ENCODE measurements at places on chromosomes 7 and 10.

GRCh38 chr10:61487506-61487905, 34.3 kb upstream of the TMEM26 start:
- DNase-seq, result no peak

DNA sequence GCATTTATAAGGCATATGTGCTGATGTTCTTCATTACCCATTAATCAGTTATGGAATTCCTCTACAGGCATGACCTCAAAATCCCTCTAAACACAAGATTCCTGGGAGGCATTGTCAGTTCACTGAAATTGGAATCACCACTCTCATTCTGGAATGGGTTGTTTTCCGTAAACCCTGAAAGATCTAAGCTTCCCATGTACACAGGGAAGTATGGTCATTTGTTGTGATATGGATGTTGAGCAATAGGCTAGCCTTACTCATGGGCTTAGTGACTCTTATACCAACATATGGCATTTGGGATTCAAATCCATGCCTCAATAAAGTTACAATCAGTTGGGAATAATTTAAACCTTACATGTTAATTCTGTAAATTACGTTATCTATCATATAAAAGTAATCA, 258.0 kb downstream of the XPNPEP1 start:
- no peak for DNase-seq

- DNase-seq, result no peak
These were observed 123.9 kb upstream of the FRMD4A start for GRCh38 chr10:14454629-14455028.

DNA sequence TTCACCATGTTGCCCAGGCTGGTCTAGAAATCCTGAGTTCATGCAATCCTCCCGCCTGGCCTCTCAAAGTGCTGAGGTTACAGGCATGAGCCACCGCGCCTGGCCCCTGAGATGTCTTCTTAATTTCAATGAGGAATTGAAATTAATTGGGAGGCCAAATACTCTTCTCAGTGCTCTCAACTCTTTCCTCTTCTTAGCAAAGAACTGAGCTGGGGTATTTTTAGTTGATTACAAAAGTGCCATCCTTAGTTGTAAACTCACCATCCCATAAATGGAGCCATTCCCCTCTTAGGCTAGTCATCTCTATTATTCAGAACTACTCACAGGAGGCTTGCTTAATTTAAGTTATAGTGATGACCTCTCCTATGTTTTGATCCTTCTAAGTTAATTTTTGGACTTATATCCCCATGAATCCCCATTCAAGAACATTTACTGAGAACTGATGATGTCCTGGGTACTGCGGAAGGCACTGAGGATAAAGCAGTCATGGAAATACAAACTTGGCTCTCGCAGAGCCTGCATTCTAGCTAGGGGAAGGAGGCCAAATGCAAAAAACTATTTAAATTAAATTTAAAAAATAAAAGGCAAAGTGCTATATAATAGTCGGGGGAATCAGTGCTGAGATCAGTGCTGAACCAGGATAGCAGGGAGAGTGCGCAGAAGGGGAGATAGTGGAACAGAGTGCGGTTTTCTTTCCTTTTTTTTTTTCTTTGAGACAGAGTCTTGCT, 145.3 kb downstream of the SFMBT2 start:
- DNase-seq, result no peak

DNA sequence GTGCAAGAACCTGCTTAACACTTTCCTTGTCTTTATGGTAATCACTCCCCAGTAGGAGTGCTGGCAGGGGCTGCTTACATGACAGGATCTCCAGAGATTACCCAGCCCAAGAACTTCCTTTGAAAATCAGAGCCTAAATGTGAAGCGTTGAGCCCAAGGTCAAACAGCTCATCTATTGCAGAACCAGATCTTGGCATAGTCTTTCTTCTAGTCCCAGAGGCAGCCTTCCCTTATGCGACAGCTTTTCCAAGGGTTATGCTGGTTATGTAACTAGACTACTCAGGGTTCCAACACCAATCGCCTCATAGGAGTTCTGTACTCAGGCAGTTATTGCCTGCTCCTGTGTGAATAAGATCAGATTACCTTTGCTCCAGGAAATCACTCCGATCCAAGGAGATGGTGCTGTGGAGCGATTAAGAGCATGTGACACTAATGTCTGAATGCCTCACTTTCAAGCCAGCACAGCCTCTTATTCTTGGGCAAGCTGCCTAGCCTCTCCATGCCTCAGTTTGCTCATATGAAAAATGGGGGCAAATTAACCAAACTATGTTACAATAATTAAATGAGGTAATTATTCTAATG, 8.4 kb upstream of the LGI1 start:
- DNase-seq, result no peak

- no peak for DNase-seq
These were observed 131.3 kb downstream of the ICA1 start for GRCh38 chr7:8130663-8131062.
